ENCODE measurements at places on chromosomes 2 and 18.

GRCh38 chr18:1371724-1372123 is 467.1 kb downstream of the ADCYAP1 start:
- no peak for DNase-seq

DNA sequence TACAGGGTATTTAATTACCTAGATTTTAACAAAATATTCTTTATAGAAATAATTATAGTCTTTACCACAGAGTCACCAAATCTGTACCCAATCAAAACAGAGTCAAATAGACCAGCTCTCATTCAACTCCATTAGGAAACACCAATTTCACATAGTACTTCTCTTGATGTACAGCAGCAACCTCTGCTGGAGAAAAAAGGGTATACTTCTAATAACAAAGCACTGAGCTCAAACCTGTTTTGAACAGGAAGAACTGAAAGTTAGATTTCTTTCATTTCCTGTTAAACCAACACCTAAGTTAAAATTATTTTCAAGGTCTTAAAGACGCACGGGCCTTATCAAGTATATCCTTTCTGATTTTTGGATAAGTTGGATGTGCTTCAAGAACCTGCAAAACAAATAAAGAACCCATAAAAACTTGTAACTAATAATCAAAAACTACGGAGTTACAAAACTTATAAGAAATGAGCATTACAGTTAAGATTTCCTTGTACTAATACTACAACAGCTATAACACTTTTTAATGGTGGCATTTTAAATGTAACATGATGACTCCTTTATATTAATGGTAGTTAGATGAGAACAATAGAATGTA is 79.0 kb downstream of the TTC21B start:
- DNase-seq = peak; percentile 61

GRCh38 chr2:209391776-209392401 is 32.0 kb upstream of the MAP2 start:
- peak; percentile 29 for DNase-seq

- no peak for DNase-seq
These were observed 18.4 kb downstream of the TFCP2L1 start for GRCh38 chr2:121266543-121267106.

- DNase-seq = peak; percentile 71
These were observed 129.9 kb downstream of the PRPF40A start for GRCh38 chr2:152587187-152587947.

DNA sequence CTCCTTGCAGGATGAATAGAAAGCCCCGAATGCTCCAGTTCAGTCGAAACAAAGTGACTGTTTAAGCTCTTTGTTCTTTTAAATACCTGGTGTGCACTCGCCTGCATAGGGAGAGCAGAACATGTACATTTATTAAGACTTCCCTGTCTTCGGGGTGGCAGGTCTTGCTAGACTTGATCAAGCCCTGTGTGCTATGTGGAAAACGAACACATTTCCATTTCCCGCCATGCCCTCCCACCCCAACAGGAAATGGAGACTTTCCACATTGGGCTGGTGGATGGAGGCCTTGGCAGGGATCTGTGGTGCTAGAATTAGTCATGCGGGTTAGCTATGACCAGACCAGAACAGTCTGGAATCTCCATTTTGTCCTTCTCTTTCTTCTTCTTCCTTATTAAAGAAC is 321.0 kb upstream of the THSD7B start:
- DNase-seq = no peak

GRCh38 chr18:183769-184168 is 25.4 kb downstream of the USP14 start:
- DNase-seq = peak; percentile 13

DNA sequence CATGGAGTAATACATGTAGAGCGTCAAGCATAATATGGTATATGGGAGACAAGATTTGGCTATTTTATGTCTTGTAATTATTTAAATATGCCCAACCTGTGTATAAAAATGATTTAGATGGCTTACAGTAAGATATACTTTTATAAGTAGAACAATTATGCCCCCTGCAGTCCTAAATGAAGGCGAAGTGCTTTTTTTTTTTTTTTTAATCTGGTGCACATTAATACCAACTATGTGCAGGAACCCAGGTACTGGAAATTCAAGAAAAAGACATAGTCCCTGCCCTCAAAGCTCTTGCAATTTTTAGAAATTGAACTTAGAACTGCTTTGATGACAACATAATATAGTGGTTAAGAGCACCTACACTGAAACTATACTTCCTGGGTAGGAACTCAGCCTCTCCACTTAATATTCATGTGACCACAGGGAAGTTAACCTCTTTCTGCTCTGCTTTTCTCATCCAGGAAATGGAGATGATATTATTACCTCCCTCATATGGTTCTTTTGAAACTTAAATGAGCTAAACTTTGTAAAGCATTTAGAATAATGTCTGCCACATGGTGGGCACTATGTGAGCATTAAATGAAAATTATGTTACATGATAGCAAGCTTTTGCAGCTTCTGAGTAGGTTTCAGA is 38.1 kb downstream of the AFTPH start:
- peak; percentile 30 for DNase-seq

- DNase-seq = no peak
These were observed 542 bp upstream of the CNNM3 start for GRCh38 chr2:96815326-96816126.
